ENCODE measurements at places on chromosomes 7 and 10. TPM values are rescaled to one million over a fixed set of nuclear protein-coding genes. Genes with fewer than 3 reads are reported as not detected.

DNA sequence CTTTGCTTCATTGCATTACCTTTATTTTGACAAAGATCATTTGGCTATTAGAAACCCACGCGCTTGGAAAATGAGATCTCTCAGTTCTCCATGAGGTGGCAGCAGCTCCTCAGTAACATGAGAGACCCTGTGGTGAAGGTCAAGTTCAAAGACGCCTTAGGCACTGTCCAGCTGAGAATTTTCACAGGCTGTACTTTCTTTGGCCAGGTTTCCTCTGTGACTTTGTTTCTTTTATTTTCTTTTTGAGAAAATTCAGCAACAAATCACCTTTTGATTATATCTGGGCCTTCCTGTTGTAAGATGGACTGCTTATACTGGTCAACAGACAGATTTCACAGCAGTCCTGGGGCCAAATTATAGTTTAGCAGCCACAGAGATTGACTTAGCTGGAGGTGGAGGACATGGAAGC, 54.5 kb downstream of the RAB18 start:
- DNase-seq: peak; percentile 61

DNA sequence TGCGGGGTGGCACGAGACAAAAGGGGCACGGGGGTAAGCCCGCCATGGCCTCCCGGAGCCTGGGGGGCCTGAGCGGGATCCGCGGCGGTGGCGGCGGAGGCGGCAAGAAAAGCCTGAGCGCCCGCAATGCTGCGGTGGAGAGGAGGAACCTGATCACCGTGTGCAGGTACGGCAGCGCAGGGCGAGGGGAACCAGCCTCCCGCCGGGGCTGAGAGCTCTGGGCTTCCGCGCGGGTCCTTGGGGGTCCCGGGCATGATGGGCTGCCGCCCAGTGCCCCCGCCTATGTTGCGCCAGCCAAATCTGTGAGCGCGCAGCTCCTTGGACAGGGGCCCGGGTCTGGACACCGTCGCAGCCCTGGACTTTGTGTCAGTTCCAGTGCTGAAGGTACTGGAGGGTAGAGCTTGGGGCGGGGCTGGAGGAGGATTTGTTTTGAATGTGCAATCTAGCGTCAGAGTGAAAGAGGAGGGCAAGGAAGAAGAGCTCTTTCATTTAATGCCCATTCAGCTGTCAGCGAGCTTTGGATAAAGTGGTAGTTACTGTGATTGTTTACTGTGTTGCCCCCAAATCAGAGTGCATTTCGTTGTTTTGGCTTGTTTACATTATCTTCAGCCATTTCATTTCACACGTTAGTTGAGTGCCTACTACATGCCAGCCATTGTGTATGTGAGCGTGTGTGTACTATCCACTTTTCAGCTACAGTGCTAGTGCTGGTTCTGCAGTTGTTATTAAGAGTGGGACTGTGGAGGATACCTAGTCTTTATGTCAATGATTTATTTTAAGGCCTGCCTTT, 777 bp downstream of the RUNDC3B start:
- peak; percentile 53 for DNase-seq

DNA sequence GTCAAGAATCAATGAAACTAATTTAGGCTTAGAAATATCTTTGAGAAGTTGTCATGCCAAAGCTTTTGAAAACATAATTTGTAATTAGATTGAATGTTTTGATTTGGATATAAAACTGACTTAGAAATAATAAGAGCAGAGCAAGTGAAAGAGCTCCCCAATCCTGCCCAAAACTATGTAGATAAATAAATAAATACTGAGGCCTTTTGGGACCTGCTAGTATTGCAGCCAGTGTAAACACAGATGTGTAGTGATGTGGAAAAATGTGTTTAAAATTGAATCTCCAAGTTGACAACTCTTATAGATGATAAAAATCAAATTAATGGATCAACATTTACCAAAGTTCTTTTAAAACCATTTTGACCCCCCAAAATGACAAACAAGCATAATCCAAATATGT, 896.1 kb downstream of the CNTNAP2 start:
- DNase-seq: no peak

DNA sequence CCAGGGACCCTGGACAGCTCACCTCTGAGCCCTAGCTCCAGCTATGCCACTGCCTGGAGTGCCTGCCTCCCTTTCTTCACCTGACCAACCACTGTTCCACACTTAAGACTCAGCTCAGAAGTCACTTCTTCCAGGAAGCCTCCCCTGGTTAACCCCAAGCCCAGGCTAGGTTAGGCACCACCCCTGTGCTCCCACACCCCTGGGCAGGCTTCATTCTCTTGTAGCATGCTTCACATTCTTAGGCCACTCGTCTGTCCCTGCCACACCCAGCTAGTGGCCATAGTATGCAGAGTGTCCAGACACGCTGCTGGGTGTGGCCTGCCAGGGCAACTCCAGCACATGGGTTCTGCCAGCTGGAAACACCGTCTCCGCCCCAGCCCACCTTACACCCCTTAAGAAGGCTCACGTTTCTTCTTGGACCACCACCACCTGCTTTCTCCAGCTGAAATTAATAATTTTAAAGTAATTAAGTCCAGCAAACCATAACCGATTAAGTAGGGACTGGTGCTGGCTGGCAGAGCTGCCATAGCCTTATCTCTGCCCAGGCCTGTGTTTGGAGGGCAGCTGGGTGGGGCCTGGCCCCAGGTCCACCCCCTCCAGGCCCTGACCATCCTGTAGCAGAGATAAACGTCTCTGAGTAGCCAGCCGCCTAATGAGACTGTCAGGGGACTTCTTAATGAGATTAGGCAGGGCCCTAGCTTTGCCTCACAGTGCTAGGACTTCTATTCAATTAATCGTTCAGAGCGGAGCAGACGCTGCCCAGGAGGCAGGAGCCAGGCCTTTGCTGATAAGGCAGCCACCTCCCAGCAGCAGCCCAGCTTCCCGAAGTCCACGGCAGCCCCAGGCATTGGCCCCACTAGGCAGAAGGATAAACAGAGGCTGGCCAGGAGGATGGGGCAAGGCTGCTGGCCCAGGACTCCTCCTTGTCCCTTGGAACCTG, 20.5 kb downstream of the GRID1 start:
- no peak for DNase-seq

GRCh38 chr10:131722525-131723264, 178.1 kb upstream of the PPP2R2D start:
- peak; percentile 18 for DNase-seq

DNA sequence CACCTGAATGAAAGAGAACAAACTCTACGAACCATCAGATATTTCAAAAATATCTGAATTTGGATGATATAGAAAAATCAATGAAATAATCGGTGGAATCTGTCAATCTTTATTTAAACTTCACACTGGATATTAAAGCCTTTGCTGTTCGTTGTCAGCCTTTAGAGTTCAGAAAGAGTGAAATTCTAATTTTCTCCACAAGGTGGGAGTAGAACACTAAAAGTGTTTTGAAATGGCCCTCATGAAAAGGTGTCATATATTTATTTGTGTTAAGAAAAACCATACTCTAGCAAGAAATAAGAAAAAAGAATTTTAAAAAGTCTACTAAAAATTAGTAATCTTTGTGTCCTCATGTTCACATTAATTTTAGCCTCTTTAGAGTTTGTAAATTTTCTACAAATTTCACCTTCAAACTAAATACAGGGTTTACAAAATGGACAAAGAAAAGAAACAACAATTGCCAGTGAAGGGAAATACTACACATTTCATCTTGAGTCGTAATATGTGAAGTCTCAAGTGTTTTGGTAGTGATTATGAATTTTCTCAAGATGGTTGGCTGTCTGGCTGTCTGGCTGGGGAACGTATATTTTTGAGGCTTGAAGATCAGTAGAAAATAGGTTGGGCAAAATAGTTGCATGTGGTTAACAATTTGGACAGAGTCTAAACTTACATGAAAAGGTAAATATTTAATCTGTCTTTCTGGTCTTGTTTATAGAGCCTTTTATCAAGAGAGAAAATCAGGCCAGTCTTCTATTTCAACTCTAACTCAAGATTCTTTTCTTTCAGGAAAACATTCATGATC, 43.7 kb downstream of the DNAJB9 start:
- no peak for DNase-seq

DNA sequence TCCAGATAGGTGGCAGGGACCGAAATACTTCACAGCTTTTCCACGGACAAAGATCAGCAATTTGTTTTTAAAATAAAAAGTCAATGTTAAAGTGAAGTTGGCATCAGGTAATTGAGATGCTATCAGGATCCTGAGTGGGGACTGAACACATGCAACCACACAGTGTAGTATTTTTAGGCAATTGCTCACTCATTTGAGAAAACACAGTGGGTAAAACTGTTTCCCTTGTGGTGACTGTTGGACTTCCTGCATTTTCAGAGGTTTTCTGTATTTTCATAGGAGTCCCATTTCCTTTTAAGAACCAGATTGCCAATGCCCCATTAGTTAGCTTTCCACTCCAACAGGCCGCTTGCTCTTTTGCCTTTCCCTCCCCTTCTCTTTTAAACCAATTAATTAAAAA, 159.5 kb upstream of the ZNF32 start:
- no peak for DNase-seq

DNA sequence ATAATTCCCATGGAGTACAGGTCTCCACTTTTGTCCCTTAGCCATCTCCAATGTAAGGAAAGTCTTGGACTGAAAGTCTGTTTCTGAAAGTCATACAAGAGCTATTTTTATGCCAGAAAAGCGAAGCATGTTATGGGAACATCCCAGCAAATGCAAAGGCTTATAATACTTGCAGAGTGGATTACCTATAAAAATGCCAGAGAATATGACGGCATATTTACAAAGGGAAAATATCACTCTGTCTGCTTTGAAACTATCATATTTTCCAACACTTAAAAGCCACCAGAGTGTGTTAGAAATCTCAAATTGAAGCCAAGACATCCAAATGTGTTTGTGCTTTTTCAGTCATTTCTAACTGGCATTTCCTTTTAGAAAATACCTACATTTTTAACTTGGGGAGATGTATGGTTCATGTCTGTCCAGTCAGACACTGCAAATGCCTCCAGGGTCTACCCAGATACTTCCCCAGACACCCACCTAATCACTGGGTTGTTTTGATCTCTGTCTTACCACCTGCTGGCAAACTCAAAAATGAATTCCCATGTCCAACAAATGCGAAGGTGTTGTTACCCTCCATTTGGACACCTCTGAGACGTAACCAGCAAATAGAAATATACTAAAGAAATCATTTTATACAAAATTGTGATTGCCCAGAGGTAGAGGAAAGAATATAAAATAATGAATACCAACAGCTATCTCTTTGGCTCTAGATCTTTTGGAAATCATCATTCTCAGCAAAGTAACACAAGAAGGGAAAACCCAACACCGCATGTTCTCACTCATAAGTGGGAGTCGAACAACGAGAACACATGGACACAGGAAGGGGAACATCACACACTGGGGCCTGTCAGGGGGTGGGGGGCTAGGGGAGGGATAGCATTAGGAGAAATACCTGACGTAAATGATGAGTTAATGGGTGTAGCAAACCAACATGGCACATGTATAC, 1.2 kb downstream of the ITIH2 start:
- DNase-seq: no peak

DNA sequence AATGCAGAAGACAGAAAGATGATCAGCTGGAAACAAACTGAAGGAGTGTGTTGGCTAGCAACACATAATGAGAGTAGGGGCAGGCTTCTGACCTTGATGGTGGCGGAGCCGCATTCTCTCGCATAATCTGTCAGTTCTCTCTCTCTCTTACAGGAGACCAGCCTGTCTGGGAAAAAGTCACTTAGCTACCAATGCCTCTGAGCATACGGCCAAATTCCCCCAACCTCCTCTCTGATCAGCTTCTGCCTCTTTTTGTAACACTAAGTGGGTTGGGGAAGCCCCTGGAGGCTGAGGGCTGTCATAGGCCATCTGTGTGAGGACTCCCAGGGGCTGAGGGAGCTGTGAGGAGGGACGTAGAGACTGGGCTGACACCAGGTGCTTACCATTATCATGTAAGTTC, 104.6 kb downstream of the HIPK2 start:
- DNase-seq: peak; percentile 73

GRCh38 chr10:96261930-96262329, 9.4 kb downstream of the BLNK start:
- DNase-seq: no peak

- no peak for DNase-seq
These were observed 110.1 kb downstream of the CDK14 start for GRCh38 chr7:90706072-90706716.

DNA sequence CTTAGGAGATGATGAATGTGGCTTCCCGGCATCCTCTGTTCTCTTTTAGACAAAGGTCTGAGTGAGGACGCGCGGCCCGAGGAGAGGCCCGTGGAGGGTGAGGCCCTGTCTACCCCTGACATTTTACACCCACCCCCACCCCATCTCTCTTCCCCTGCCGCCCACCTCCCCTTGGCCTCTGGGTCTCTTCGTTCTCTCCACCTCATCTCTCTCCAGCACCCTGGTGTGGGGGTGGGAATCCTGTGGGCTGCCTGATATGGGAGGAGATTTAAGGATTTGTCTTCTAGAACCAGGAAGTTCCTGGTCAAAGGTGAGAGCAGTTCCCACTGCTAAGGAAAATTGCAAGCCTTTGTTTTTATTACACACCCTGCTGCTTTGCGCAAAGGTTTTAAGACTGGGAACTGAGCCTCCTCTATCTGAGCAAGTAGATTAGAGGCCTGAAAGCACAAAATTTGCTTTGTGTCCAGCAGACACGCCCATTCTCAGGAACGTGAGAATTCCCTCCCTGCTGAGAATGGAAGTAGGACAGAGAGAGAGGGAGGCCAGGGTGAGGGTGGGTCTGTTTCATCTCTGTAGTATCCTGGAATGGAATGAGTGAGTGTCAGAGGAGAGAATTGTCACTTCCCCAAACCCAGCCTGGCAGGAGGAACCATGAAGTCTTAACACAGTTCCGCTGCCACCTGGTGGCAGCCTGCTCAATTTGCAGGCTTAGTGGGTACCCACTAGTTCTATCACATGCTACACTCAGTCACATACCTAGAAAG, 91.2 kb downstream of the GTF2IRD1 start:
- peak; percentile 70 for DNase-seq

- DNase-seq: peak; percentile 22
These were observed 25.3 kb upstream of the C10orf53 start for GRCh38 chr10:49654036-49654693.

GRCh38 chr7:32219416-32219815, 149.2 kb upstream of the PDE1C start:
- DNase-seq: no peak

- DNase-seq: no peak
These were observed 104.0 kb downstream of the PON1 start for GRCh38 chr7:95220328-95220727.

DNA sequence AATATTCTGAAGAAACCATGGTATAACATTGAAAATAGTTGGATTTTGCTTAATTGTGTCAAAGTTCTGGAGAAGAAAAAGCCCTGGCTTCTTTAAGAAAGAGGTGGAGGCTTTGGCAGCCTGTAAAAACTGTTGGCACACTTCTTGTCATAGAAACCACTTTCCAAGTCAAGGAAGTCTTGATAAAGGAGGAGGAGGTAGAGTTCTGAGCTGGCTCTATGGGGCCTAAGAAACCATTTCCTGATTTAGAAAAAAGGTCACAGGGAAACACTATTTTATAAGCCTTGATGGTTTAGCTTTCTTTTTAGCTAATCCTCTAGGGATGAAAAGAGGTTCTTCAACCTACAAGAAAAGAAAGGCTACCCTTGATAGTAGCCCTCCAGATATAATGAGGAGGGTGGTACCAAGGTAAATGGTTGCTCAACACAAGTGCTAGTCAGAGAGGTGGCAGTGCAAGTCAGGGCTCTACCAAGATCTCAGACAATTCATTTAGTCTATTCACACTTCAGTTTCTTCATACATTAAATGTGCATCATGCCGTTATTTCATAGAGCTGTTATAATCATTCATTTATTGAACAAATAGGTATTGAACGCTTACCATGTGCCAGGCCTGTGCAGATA, 346.9 kb downstream of the RNLS start:
- no peak for DNase-seq

The RAPGEF5 gene
- total RNA-seq: 13.3 TPM

The MYOF gene
- total RNA-seq: 2.7 TPM

The CFAP70 gene
- total RNA-seq: 0.26 TPM

The AGR2 gene
- not detected for total RNA-seq
